ENCODE measurements at places on chromosomes 5 and 9.

- no peak for DNase-seq
These were observed 63.8 kb downstream of the MACROH2A1 start for GRCh38 chr5:135335031-135335828.

- no peak for DNase-seq
These were observed 24.3 kb downstream of the KCNT1 start for GRCh38 chr9:135726138-135726853.

DNA sequence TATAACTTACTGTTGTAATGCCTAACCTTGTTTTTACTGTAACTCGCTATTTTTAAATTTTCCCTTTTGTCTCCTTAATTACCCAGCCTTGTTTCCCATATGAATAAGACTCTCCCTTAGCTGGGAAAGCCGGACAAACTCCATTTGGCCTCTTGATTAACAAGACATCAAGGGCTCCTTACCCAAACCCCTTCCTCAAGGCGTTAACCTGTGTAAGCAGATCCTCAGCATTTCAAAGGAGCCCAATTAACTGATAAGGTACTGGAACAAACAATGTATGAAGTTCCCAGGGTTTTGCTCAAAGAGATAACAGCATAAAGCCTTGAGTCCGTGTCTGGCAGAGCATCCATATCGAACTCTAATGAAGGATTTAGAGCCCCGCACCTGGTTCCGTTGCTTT is 66.0 kb upstream of the SIMC1 start:
- no peak for DNase-seq

- DNase-seq = no peak
These were observed 136.7 kb downstream of the CAVIN4 start for GRCh38 chr9:100714372-100715099.

DNA sequence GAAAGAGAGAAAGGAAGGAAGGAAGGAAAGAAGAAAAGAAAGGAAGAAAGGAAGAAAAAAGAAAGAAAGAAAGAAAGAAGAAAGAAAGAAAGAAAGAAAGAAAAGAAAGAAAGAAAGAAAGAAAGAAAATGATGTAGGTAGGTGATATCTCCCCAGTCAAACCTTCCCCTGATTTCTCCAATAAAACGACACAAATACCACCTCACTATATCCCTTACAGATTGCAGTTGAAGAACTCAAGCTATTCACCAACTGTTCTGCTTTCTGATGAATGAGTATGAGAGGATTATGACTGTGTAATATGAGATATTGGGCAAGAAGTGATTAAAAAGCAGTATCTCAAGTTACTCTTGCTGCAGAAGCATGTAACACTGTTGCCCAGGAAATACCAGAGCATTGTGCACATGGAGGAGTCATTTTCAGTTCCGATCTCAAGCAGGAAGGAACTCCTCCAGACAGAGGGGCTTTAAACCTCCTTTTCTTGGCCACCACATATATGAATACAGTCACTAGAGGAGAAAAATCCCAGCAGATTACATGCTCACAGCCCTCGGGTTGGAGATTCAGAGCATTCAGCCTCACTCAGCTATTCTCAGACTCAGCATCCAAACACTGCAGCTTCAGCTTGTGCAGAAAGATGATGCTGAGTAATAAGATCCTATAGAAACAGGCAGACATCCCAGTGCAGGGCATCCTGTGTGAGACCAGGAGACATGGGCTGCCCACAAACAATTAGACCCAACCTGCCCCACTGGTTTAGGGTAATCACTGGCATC is 61.4 kb downstream of the UGCG start:
- DNase-seq = no peak

- DNase-seq = no peak
These were observed 233.8 kb upstream of the TMEM161B start for GRCh38 chr5:88502179-88503040.

GRCh38 chr9:72982146-72982799 is 29.4 kb upstream of the ALDH1A1 start:
- DNase-seq = no peak

DNA sequence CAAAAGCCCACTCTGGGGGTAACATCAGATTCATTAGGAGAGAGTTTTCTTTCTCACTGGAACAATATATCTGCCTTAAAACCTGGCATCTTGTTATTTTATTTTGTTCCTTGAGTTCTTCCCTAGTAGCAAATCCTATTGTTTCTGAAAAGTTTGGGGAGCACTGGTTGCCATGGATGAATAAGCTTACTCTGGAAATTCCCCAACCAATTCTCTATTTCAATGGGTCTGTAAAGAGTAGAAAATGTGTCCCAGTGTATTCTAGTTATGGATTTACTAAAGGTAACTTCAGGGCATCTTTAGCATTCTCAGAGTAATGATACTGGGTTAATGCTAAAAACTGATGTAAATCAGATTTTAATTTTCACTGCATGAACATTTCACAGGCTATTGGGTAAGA is 94.2 kb upstream of the S1PR3 start:
- no peak for DNase-seq

DNA sequence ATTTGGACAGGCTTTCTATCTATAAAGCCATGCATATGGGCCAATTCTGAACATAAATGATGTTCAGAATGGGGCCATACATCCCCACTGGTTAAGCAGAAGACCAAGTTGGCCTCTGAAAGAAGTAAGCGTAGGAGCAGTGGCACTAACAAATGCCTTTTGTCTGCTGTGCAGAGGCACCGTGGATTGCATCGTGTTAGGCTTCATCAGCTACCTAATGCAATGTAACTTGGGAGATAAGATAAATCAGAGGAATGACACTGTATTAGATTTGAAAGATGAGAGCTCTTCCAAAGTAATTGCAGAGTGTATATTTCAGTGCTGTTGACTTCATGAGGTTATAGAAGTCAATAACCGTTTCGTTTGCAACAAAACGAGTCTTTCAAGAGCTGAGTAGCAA is 148.1 kb downstream of the PARP8 start:
- no peak for DNase-seq

- DNase-seq = peak; percentile 75
These were observed 31.3 kb downstream of the ADAMTS2 start for GRCh38 chr5:179313849-179314521.

GRCh38 chr9:111980398-111980797 is 83.8 kb downstream of the UGCG start:
- no peak for DNase-seq

DNA sequence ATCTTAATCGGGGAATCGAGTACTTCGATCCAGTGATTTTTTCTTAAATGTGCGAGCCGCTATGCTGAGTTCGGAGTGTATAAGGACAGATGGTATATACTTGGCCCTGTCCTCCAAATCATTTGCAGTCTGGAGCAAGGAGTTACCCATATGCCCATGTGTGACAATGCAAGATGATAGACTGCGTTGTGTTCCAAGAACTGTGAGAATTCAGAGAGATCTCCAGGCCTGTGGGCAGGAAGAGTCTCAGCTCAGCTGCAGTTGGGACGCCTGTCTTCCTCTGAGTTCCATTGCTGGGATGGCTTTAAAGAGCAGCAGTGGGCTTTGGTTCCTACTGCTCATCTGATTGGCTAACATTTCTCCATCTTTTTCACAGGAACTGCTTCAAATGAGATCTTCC is 106.6 kb downstream of the ADAMTS16 start:
- no peak for DNase-seq

- no peak for DNase-seq
These were observed 111.2 kb downstream of the LMNB1 start for GRCh38 chr5:126888175-126888574.

DNA sequence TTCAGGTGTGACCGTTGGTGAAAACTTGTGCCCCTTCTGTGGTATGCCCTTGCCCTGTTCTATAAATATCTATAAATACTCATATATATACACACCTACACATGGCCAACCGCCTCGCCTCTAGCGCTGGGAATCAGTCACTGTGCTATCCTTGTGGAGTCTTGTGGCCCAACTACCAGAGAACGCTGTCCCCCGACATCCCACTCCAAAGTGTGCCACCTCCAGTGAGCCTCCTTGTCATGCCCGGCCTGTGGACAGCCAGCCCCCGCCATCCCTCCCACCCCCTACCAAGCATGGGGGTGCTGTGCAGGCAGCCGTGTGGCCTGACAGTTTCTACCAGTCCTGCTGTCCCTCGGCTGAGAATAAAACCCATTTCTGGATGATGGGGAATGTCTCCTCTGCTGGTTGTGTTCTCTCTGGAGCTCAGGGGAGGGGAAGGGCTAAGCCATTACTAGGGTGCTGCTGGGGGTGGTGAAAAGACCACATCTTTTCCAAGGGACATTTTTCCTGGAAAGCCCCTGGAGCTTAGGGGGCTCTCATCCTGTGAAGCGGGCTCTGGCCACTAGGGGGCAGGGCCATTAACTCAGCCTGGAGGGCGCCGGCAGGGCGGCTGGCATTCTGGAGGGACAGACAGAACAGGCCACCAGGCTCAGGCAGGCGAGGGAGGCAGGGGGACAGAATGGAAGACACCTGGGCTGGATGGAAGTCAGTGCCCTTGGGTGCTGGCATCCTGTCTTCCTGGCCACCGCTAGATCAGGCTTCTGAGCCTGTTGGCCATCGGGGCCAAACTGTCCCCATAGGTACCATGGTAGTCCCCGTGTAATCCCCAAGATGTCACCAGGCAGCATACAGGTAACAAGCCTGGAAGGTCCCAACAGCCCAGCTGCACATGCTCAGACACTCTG is 20.7 kb downstream of the GOLGA2 start:
- DNase-seq = peak; percentile 7

DNA sequence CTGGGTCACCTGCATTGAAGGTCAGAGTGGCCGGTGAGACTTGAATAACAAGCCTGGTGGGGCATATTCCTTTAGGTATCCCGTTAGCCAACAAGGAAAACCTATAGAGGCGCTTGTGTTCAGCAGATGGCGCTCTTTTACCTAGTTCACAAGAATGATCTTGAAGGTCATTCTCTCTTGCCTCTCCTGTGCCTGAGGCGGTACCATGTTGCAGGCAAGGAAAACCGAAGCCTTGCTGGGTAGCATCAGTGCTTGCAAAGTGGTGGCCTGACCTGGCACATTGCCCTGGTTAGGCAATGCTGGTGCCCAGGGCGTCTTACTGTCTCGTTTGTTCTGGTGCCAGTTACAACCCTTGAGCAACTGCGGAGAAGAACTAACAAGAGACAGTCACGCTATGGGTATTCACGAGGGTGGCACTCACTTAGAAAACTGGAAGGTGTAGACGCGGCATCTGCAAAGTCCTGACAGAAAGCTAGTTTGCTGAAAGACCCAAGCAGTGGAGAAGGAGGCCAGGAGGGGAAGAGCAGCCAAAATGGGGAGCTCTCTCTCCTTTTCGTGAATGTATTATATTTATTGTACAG is 56.7 kb downstream of the AOPEP start:
- peak; percentile 57 for DNase-seq

DNA sequence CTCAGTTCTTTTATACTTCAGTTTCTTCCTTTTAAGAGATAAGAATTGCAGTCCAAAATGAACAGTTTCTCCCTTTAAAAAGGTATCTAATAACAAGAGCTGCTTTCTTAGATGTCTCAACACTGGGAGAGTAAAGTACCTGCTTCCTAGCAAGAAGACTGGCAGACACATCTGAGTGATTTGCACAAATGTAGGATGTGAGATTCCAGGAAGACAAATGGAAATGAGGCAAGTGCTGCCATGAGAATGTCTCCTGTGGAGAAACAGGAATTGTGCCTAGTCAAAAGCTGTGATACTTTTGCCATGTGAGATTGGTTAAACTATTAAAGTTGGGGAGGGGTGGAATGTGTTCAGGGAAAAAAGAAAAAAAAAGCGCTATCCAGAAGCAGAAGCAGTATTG is 159.1 kb downstream of the HTR1A start:
- DNase-seq = no peak

GRCh38 chr9:133474215-133474614 is 4.7 kb downstream of the SLC2A6 start:
- DNase-seq = no peak

DNA sequence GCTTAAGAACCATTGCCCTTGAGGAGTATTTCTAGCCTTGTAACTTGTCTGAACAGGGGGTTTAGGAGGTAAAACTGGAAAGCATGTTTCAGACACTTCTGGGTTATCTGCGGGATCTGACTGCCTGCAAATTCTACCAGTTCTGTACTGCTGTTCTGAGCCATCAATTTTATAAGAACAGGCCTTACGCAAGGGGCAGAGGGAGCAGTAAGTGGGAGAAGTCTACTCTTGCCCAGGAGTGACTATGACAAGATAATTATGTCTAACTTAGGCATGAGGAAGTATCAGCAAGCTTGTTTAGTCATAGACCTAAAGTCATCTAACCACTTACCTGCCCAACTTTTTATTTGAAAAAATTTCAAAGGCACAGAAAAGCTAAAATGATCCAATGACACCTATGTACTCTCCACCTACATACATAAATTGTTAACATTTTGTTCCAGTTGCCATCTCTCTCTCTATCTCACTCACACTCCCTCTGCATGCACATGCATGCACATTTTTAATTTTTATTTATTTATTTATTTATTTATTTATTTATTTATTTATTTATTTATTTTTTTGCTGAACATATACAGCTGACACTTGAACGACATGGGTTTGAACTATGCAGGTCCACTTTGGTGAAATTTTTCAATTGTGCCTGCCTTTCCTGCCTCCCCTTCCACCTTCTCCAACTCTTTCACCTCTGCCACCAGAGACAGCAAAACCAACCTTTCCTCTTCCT is 18.4 kb upstream of the DEPDC1B start:
- no peak for DNase-seq

DNA sequence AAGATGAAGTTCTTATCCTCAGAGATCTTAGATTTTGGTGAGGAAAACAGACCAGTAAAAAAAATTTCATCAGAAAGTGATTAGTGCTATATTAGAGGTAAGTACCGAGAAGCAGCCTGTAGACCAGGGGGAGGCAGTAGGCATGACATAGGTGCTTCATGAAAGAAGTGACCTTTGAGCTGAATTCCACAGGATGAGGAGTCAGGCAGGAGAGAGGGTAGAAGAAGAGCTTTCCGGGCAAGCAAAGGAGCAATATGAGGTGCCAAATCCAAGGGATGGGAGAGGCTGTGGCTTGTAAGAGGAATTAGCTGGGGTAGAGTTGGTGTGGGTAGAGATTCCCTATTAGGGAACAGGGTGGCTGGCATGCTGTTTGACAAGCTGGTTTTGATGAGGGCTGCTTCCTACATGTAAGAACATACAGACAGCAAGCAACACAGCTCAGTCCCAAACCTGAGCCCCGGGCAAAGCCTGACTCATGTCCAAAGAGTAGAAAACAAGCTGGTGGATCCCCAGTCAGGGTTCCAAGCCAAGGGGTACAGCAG is 48.4 kb upstream of the PWWP2A start:
- DNase-seq = no peak

DNA sequence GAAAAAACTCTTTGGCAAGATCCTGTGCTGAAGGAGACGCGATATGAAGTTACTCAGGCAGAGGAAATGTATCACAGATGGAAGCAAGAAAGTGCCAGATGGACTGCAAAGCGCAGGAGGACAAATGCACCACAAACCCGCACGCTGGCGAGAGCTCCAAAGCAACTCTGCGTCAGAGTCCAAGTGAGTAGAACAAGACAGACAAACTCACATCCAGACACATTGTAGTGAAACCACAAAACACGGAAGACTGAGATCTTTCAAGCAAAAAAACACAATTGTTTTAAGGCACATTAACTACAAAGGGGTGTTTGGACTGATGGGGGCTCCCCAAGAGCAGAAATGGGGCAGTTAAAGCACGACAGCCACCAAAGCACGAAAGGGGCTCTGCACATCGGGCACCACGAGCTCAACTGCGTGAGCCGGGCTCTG is 39.2 kb upstream of the NKD2 start:
- DNase-seq = no peak

GRCh38 chr5:124289641-124290311 is 456.7 kb downstream of the ZNF608 start:
- DNase-seq = no peak

- no peak for DNase-seq
These were observed 167.7 kb upstream of the MRPS30 start for GRCh38 chr5:44640945-44641456.
